Kidney (tissue), 22 donors: ENCODE measurements at places on chromosomes 6 and 20. TPM values are rescaled to one million over a fixed set of nuclear protein-coding genes. Genes with fewer than 3 reads are reported as not detected.

The OPRL1 gene
- 1.2 TPM for total RNA-seq

GRCh38 chr20:22863826-22864225 lies 171.3 kb upstream of the SSTR4 start:
- H3K36me3 ChIP-seq: no peaks in the 10 kb centered on the region
- H3K27me3 ChIP-seq: no peaks in the 10 kb centered on the region
- DNase-seq: no peak
- H3K4me1 ChIP-seq: no peaks in the 10 kb centered on the region

GRCh38 chr20:2693286-2694007 lies 867 bp downstream of the EBF4 start:
- no peaks in the 10 kb centered on the region for H3K36me3 ChIP-seq
- peaks cover 4% of the 10 kb centered on the region for H3K4me1 ChIP-seq
- H3K27me3 ChIP-seq: peaks cover 8% of the 10 kb centered on the region

GRCh38 chr6:129943637-129944271 lies 74.6 kb upstream of the L3MBTL3 start:
- no peaks in the 10 kb centered on the region for H3K4me1 ChIP-seq
- no peaks in the 10 kb centered on the region for H3K27me3 ChIP-seq
- H3K27ac ChIP-seq: no peak overlapping the region
- no peak overlapping the region for H3K4me3 ChIP-seq
- peak; percentile 27 for DNase-seq

- no peak for DNase-seq
- no peaks in the 10 kb centered on the region for H3K4me1 ChIP-seq
- no peak overlapping the region for H3K4me3 ChIP-seq
- H3K27ac ChIP-seq: no peak overlapping the region
These were observed 12.5 kb downstream of the CCN5 start for GRCh38 chr20:44727651-44728050.

DNA sequence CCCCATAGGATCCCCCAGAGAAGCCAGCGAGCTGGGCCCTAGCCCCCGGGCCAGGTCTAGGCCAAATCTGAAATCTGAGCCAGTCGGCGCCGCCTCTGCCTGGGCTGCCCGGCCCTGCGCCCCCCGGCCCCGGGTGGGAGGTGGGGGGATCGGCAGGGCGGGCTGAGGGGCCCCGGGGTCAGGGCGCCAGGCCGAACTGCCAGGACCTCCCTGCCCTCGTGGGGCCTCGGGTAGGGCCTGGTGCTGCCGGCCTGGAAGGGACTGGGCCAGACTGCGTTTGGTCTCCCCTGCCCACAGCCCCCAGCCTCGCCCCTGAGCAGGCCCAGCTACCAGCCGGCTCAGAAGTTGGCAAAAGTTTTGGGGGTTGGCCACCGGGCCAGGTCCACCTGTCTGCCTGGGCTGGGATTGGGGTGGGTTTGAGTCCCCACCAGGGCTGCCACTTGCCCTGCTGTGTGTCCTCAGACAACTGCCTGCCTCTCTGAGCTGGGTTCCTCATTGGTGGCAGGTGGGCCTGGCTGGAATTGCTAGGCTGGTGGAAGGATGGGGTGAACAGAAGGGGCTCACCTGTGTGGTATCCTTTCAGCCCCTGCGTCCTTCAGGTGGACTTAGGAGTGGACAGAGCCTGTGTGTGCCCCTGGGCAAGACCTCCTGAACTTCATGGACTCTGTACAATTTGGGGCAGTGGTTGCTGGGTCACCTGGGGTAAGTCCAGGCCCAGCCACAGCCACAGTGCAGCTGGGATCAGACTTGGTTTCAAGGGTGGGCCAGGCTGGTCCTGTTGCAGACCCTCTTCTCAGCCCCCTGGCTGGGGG lies 801 bp downstream of the SRC start:
- H3K27me3 ChIP-seq: no peaks in the 10 kb centered on the region
- peak; percentile 36 for DNase-seq
- no peak overlapping the region for H3K27ac ChIP-seq
- H3K36me3 ChIP-seq: no peaks in the 10 kb centered on the region
- H3K4me3 ChIP-seq: peak overlapping the region; percentile 28

GRCh38 chr6:94414041-94414440 lies 994.7 kb upstream of the EPHA7 start:
- no peak for DNase-seq
- no peak overlapping the region for H3K4me3 ChIP-seq
- no peak overlapping the region for H3K27ac ChIP-seq
